Fibroblast of skin of back (primary cell): ENCODE measurements at places on chromosomes 5 and 9.
A peak's percentile ranks its signal among the peaks of the same experiment; 100 is the strongest.

DNA sequence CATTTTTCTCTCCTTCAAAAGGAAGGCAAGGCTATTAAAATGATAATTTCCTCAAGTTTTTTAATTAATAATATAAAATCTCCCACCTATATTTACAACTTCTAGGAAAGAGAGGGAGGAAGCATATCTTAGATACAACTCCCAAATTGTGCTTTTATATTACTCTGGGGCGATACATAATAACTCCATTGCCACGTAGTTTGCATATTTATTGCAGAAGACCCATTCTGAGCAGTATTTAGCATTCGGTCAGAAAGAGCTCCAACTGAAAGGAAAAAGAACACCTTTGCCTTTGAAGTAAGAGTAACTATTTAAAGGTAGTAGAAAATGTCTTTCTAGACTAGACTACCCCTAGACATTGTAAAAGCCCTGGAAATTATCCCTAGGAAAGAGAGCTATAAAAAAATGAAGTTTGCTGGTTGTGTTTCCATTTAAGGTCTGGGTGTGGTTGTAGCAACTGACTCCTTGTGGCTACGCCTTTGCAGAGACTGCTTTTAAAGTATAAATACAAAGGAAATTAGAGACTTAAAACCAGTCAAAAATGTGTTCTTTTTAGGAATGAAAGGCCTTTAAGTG, 566.1 kb downstream of the ZNF608 start:
- no peak for DNase-seq

DNA sequence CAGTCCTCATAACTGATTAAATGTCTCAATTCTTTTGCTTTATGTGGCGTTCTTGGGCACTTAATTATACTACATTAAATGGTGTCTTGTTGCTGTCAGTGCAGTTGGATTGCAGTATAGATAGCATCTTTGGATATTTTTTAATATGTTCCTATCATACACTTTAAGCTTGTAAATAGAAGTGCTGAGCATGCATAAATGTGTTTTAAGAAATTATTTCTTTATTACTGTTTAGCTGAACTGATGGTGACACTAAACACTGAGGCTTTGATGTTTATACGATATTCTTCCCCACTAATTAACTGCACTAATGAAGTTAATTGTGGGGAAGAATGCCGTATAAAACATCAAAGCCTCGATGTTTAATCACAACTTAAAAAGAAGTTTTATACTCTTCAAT, 116.6 kb downstream of the TLE4 start:
- DNase-seq: no peak

DNA sequence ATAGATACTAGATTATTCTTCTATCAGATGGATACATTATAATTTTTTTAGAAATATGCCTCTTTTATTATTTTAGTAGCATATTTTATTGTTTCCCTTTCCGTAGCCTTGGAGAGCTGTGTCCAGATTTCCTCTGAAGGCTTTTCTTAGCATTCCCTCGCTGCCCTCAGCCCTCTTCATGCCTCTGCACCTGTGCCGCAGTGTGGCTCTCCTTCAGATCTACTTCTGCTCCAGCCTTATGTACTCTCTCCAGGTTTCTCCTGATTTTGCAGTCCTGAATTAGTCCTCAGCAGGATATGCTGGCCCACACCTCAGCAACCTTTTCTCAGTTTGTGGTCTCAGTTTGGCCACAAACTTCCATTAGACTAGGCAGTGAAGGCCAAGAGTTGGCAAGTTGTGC, 1052.0 kb downstream of the TAF11L14 start:
- DNase-seq: no peak

DNA sequence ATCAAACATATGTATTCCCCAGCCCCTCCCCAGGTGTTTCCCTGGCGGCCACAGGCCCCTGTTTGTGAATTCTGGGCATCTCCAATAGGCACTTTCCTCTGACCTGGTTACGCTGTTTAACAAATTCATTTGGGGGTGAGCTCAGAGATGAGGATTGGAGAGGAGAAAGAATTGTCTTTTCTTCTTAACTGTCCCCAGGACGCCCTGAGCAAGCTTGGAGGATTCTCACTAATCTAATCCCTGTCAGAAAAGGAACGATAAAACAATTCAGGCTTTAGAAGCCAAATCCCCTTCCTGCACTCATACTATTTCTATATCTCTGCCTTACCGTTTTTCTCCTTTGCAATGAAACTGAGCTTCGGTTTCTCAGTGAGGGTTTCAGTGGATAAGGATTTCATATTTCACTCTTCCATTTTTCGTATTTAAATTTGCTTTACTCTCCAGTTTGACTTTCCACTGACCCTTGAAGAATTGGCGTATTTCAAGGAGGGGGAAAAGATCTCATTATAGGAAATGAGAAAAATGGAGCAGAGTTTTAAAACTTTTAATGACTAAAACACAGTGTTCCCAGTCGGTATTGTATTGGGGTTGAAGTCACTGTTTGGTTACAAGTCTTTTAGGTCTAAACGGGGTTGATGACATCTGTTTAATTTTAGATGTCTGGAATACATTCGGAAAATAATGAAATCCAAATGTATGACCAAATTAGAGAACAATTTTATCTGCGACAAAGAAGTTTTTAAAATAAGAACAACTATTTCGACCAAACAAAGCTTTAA, 180.1 kb downstream of the MACROH2A1 start:
- DNase-seq: no peak

- no peak for DNase-seq
These were observed 124.7 kb upstream of the LIFR start for GRCh38 chr5:38681029-38681706.

GRCh38 chr5:135139381-135140134, 105.5 kb upstream of the PITX1 start:
- DNase-seq: peak; percentile 66

GRCh38 chr5:68303754-68304420, 88.3 kb downstream of the PIK3R1 start:
- DNase-seq: no peak

- DNase-seq: peak; percentile 91
These were observed 10.8 kb upstream of the ADRA1B start for GRCh38 chr5:159905496-159905895.

- DNase-seq: no peak
These were observed 25.4 kb upstream of the RASA1 start for GRCh38 chr5:87242242-87242641.

- DNase-seq: peak; percentile 54
These were observed 164.0 kb downstream of the TTC39B start for GRCh38 chr9:15142878-15143534.

DNA sequence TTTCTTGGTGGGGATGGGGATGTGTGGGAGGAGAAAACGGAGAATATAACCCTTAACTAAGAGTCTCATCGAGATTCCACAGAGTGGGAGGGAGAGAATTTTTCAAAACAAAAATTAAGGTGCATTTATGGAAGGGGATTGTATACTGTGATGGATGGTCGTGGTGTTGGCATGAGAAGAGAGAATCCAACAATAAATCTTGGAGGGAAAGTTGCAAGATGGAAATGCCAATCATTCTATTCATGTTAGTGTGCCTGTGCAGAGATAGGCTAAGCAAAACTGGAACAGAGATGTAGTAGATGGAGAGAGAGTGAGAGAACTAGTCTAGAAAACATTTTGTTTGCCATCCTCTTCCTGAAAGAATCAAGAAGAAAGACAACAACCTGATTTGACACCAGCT, 613.1 kb downstream of the EBF1 start:
- peak; percentile 42 for DNase-seq

GRCh38 chr5:65861830-65862241, 64.5 kb upstream of the ERBIN start:
- DNase-seq: peak; percentile 99

DNA sequence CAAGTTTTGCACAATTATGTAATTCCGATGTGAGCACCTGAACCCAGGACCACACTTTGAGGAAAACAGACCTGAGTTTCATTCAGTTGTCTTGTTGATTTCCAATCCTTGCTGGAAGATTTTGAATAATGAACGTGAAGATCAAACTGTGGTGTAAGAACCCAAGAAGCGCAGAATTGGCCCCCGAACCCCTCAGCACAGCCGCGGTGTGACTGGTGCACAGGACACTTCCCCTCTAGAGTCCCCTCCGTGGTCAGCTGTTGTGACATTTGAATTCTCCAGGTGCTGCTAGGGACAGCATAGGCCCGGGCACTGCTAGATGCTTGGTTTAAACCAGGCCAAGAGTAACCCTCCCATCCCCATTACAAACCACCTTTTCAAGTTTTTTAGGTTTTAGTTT, 1.7 kb downstream of the BRD3OS start:
- DNase-seq: no peak

- no peak for DNase-seq
These were observed 51.9 kb upstream of the RNF38 start for GRCh38 chr9:36451949-36452348.

- no peak for DNase-seq
These were observed 6.0 kb downstream of the CDC26 start for GRCh38 chr9:113269355-113269754.

DNA sequence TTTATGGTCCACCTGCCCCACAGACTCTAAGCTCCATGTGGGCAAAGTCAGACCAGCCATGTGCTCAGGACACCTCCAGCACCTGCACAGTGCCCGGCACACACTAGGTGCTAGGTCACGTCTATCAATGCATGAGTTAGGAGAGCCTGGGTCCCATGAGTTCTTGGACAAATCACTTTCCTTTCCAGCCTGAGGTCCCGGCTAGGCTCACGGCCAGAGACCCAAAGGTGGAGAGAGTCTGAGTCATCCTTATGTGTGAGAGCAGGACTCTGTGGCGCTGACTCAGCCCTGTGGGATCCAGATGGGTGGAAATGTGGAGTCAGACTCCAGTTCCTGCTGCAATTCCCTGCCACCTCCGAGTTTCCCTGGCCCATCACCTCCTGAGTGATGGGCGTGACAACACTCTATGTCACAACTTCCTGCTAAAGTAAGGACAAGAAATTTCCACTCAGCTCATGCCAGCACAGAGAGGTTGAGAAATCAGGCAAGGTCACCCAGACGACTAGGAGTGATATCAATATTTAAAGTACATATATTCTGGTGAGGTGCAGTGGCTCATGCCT, 2.5 kb upstream of the ST6GALNAC4 start:
- DNase-seq: peak; percentile 98

GRCh38 chr5:76546497-76547102, 76.6 kb downstream of the F2RL2 start:
- no peak for DNase-seq

- DNase-seq: peak; percentile 80
These were observed 6.2 kb upstream of the F2R start for GRCh38 chr5:76709762-76710161.

DNA sequence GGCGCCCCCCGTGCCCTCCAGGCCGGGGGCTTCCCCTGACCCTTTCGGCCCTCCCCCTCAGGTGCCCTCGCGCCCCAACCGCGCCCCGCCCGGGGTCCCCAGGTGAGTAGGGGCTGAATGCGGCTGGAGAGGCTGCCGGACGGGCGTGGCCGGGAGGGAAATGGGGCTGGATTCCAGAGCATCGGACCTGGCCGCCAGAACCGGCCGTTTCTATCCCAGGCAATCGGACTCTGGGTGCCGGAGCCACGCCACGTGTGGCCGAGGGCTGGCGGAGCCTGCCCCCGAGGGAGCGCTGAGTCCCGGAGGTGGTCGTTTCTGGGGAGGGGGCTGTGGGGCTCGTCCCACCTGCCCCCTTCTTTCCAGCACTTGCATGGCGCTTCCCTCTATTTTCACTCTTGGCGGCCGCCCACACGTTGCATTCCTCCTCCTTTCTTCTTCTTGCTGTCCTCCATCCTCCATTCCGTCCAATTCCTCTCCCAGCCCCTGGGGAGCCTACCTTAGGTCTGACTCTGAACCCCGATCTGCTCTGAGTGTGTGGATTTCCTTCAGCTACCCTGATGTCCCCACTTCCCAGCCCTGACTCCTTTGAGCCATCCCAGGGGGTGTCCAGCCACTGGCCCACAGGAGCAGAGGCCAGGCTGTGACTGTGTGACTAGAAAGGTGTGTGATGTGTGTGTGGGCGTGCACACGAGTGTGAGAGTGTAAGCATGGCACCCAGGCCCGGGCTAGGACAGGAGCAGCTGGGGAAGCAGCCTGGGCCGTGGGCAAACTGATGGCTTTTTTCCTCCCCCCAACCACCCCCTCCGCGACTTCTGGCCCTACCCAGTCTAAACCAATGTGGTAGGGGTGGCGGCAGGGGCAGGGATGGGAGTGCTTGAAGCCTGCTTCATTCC, 24.7 kb downstream of the GOLGA2 start:
- no peak for DNase-seq

DNA sequence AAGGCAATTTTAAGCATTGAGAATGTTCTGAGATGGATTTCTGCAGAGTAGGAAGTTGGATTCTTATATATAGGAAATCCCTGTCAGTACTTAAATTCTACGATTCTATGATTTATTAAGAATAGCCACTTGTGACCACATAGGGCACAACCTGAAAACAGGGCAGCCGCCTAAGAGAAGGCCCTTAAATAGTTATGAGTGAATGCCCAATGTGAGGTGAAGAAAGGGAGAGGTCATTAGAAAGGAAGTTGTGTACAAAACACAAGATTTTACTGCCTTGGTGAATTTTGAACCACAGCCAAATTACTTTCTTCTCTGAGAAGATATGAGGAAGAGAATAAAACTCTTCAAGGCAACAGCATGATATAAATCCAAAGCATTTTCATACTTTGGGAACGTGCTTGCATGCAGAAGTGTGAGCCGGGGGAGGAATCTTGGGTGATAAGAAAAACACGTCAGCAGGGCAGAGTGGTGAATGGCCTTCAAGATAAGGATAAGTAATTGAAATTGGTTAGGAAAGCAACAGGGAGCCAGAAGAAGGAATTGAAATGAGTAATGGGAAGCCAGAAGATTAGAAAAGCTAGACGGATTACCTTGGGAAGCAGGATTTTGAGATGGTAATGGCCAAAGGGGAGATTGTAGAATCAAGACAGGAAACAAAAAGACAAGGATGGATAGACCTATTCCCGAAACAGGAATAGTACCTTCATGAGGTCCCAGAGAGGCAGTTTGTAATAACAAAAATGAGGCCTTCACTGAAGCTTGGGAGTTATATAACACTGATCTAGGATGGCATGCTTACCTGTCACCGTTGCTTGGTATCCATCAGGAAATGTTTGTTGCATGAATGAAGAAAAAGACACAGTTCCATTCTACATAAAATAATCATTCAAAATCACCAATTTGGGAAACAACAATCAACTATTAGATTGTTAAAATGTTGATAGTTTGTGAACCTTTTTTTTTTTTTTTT, 244.3 kb downstream of the PDE4D start:
- peak; percentile 30 for DNase-seq

- DNase-seq: no peak
These were observed 457 bp upstream of the CDH18 start for GRCh38 chr5:19988457-19988856.

GRCh38 chr9:133727277-133727875, 10.8 kb downstream of the SARDH start:
- no peak for DNase-seq

DNA sequence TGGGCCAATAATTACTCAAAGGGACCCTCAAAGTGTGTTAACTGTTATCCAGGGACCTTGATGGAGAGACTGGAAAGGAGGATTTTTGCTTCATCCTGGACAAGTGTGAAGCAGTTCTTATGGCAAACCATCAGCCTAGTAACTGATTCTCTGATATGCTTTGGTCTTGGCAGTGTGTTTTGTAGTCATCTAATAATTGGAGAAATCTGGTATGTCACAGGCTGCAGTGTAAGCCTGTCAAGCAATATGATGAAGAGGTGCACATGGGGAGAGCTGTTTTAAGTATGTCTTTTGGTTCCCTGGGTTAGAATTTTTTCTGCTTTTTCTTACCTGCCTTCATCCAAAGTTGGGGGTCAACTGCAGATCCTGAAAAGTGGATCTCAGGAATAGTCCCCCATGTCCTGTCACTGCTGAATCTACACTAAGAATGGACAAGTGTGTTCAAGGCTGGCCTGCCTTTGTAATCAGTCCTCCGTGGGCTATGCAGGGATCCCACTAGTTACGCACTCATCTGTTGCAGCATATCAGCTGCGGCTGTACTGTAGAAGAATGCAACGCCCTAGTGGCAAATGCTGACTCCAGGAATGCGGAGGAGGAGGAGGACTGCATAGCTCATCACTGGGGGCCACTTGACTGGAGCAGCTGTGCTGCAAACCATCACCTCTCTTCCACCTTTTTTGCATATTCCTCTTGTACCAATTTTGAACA, 1.9 kb downstream of the SPTAN1 start:
- DNase-seq: peak; percentile 89
